Amniotic epithelial cell (primary cell): ENCODE measurements at places on chromosomes 6 and 20.

DNA sequence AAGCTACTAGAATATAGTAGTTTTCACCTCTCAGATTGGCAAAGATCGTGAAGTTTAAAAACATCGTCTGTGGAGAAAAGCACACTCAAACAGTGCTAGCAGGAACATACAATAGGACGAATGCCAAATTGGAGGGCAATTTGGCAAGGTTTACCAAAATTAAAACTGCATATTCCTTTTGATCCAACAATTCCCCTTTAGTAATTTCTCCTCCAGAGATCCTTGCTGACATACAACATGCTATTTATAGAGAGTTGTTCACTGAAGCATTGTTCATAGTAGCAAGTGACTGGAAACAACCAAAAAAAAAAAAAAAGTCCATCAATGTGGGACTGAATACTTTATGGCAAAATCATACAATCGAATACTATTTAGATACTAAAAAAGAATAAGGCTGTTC, 202.2 kb downstream of the ATXN1 start:
- DNase-seq, result no peak

DNA sequence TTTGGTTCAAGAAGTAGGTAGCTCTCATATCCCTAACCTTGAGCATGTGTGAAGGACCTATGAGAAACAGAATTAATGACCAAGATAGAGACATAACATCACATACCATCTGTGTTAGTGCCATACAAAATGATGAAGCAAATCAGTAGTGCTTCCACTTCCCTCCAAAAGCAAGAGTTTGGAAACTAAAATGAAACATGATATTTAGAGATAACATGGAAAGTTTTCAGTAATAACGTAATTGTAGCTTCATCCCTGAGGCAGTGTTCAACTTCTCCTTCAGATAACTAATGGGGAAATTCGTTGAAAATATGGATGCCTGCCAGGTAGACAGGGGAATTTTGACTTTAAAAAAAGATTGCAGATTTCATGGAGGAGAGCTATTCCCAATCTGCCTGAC, 248.4 kb upstream of the IRAK1BP1 start:
- no peak for DNase-seq

DNA sequence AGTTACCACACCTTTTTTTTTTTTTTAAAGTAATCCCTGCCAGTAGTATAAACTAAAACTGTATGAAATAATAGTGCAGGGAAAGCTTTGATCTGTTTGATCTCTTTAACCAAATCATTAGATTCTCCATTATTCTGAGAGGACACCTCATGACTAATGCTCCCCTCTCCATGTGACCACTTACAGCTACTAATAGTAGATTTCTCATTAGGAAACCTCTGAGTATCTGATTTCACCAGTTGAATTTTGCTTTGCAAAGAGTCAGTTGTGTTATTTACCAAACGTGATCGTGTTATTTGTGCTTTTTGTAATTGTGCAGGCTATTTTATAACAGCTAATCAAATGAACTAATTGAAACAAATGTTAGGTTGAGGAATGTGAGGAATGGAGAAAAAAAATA, 12.5 kb downstream of the CASP8AP2 start:
- DNase-seq, result peak; percentile 17

GRCh38 chr6:95543798-95544197, 33.5 kb upstream of the MANEA start:
- no peak for DNase-seq

DNA sequence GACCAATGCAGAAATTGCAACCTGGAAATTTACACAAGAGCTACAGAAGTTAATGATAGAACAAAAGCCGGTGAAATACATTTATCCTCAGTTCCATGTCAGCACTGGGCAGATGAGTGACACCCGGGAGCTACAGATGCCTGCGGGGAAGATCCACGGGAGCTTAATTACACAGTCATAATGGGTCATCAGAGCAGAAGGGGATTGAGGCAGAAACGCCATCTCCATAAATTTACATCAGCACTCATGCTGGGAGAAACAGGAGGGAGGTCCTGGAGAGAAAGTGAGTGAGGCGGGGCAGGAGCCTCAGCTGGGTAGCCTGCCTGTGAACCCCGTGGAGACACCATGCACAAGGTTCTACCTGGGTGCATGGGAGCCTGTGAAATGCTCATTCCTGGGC, 37.6 kb upstream of the CST7 start:
- DNase-seq, result no peak

- no peak for DNase-seq
These were observed 117.0 kb downstream of the FARS2 start for GRCh38 chr6:5378331-5378730.

DNA sequence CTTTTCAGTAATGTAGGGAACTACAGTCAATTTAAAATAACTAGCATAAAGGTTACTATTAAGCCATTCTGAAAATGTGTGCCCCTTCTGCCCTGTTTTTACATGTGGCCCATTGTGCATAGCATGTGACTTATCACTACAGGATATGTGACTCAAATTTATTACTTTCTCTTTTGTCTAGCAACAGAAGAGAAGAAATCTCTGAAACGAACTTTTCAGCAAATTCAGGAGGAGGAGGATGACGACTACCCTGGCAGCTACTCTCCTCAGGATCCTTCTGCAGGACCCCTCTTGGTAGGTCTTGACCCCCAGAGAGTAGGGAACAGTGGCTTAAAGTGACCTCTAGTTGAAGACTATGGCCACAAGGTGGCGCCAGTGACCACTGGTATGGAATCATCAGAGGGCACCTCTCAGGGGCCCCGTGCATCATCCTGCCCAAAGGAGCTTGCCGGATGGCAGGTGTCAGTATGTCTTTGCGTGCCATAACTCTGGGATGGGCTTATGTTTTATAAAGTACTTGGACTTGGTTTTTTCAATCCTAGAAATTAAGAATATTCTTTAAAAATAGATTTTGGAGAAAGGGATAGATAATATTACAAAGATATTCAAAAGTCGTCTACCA, 23.9 kb downstream of the RPRD1B start:
- DNase-seq, result peak; percentile 61

DNA sequence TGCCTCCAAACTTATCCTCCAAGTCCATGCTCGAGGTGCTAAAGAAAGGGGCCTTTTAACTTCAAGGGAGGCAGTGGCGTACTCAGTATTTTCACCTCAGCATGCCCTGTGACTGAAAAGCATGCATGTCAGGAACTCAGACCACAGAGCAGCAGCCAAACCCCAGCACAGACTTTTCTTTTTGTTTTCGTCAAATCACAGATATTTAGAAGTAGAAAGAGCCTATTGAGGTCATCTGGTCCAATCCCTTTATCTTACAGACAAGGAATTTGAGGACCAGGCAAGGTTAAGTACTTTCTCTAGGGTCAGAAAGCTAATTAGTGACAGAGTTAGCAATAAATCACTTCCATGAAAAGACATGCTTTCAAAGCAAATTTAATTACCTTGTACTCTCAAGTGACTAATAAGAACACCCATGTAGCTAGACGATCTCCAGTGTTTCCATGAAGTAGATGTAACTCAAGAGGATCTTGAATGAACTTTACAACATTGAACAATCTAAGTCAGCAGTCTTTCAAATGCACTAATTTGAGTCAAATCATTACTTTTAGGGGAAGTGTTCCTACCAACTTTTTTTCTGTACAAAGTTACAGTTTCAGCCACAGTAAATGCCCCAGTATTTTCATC, 35.9 kb downstream of the MOXD1 start:
- peak; percentile 77 for DNase-seq
